ENCODE measurements at places on chromosomes 6 and 20.

GRCh38 chr20:9769954-9770353 is 68.9 kb downstream of the PAK5 start:
- no peak for DNase-seq

- no peak for DNase-seq
Observed at GRCh38 chr6:106300944-106301343, 24.6 kb downstream of the ATG5 start.

- no peak for DNase-seq
Observed at GRCh38 chr6:88472851-88473525, 306.8 kb upstream of the CNR1 start.

DNA sequence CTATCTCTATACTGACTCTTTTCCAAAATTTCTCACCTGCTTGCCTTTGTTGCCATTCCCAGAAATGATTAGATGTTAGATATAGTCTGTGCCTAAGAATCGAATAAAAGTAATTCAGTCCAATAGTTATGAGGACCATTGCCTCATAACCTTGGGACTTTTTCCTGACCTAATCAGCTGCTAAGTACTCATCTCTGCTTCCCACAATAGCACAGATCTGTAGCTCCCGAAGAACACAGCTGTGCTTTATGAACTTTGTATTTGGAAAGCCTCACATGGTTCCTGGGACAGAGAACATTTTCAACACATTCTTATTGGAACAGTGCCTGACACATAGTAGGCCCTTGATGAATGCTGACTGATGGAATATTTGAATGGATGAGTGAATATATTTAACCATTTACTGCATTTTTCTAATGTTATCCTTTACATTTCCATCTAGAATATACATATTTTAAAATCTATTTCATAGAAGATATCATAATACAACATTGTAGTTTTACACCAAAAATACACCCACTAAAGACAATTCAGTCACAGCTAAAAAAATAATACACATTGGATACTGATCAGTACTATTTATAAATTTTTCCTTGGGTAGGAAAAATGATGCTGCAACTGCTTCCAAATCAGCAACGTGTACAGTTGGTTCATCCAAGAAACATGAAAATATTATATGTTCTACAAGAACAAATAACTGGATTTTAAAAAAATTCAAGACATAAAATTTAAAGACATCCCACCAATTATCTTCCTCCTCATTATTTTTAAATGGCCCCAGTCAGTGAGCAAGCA is 53.9 kb downstream of the HS3ST5 start:
- DNase-seq, result no peak

DNA sequence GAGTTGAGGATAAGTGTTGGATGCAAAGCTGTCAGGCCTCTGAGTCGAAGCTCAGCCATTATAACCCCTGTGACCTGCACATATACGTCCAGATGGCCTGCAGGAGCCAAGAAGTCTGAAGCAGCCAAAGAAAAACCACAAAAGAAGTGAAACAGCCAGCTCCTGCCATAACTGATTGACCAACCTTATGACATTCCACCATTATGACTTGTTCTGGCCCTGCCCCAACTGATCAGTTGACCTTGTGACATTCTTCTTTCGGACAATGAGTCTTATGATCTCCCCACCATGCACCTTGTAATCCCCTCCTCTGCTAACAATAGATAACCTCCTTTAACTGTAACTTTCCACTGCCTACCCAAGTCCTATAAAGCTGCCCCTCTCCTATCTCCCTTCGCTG is 133.7 kb upstream of the AGPAT4 start:
- no peak for DNase-seq

DNA sequence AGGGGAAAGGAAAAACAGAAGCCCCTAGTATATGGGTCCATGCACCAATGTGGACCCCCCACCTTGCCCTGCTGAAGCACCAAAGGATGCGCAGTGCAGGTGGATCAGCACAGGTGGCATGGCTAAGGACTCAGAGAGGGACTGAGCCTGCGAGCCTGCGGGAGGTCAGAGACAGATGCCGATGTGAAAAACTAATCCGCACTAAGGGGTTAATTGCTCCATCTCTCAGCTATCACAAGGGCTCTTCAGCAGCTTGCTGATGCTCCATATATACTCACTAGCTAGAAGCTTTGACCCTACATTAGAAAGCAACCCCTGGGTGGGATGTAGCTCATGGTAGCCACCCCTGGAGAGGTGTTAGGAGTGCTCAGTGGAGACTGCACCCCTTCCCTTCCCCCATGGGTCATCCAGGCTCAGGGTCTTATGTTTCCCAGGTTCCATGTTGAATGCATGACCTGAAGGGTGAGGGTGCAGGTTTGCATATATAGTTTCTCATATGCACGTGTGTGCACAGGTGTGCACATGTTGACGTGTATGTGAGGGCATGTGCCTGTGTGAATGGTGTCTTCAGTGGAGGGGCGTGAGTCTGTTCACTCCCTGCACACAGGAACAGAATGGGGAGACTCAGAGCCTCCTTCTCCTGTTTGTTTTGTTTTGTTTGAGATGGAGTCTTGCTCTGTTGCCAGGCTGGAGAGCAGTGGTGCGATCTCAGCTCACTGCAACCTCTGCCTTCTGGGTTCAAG is 13.4 kb upstream of the IP6K3 start:
- no peak for DNase-seq

GRCh38 chr20:17728074-17728473 is 28.3 kb downstream of the BANF2 start:
- DNase-seq, result no peak

DNA sequence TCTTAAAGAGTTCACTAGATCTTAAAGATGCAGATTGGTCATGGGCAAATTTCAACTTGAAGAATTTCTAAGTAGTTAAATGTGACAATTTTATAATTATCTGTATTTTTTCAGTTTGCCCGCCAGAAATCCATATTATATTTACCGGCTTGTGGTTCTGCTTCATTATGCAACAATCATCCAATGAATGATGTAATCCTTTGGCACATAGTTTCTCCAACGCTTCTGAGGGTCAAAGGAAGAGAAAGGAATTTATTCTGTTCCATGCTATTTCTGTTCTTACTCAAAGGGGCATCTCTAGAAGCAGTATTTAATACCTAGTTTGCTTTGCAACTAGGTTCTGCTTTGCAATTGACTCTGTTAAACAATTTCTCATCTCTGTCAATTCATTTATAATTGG is 359.3 kb upstream of the PLCB4 start:
- no peak for DNase-seq

- DNase-seq, result no peak
Observed at GRCh38 chr6:163054641-163055040, 326.9 kb downstream of the PACRG start.

GRCh38 chr6:75280131-75280855 is 4.3 kb downstream of the TMEM30A start:
- no peak for DNase-seq

DNA sequence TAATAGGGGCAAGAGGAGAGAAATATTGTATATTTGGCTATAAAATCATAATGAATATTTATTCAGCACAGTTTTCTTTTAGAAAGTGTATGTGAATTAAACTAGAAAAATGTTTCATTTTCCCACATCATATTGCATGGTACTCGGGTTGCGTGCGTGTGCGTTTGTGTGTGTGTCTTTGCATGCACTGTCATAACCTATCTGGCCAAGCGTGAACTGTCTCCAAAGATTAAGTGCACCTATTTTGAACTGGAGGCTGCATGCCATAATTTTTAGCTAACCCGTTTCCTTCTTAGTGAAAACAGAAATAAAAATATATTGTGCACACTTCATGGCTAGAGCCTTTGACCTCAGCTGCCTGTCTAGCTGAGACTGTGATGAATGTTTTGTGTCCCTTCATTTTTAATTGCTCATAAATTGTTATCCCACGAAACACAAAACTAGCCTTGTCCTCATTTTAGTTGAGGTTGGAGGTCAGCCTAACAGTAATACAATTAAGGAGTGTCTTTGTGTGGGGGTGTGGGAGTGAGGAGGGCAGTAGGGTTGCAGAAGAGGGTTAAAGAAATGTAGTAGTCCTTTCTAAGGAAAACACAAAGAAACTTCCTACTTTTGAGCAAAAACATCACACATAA is 336.1 kb upstream of the POU3F2 start:
- DNase-seq, result no peak

DNA sequence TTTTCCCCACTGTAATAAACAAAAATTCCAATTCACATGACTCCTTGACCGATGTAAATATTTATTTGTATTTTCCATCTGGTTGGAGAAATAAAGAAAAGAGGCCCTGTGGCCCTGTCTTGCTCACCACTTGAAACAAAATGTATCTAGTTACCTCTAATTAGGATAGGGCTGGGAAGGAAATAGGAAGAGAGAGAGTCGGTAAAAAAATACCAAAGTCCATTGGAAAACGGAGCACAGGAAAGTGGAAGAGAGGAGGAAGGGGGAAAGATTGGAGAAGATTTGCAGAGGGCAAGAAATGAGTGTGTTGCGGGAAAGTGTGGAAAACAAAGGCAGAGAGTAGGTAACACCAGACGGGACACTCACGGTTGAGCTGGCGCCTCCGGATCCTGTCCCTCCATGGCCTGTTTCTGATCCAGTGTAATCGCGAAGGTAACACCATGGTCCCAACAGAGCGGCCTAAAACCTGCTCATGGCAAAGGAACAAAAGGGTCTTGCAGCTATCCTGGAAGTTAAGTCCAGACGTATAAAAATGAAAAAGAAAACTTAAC is 105.8 kb upstream of the RIPOR2 start:
- no peak for DNase-seq

DNA sequence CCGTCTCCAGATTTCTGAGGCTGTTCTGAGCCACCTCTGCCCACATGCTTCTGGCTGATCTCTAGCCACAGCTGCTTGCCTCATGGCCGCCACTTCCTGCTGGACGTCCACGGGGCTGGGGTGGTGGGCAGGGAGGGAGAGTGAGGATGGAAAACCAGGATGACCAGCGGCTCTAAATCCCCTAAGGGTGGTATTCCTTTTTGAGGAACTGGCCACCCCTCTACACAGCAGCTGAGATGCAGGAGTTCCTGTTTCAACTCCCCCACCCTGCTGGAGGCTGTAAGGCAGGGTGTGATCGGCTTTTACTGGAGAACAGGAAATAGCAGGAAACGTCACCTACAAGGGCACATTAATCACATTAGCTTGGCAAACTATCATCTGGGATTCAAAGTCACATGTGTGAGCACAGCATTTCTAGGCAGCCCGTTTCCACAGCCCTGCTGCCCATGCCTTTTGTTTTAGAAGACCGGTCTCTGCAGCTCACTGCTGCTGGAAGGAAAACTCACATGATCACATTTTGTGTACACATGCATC is 181.6 kb upstream of the ECI2 start:
- no peak for DNase-seq

GRCh38 chr20:24768713-24769601 is 180.1 kb upstream of the CST7 start:
- no peak for DNase-seq

DNA sequence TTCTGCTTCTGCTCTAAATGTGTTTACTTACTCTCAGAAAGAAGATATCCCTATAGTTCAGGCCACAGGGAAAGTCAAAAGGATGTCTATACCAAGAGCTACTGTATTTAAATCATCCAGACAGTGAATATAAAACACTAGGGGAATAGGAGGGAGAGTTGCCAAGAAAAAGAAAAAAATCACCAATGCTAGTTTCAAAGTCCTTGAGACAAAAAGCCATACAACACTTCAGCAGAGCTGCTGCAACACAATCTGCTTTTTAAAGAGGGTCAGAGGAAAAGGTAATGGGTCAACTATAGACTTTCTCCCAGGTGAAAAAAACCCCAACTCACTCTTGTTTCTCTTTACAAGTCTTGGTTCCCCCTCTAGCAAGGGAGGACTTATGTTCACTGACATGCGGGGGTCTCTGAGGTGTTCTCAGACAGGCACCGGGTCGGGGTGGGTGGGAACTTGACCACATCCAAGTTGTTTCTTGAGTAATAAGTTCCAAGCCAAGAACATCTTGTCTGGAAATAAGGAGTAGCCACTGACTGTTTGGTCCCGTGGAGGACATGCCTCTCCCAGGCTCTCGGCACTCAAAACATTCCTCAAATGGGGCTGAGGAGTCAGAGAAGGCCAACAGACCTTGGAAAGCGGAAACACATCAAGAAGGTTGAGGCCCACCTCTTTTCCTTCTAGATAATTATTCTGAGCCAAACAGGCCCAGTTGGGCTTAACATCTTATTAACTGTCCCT is 47.7 kb downstream of the GJA10 start:
- DNase-seq, result no peak

GRCh38 chr20:11200423-11200822 is 526.6 kb upstream of the JAG1 start:
- DNase-seq, result no peak

DNA sequence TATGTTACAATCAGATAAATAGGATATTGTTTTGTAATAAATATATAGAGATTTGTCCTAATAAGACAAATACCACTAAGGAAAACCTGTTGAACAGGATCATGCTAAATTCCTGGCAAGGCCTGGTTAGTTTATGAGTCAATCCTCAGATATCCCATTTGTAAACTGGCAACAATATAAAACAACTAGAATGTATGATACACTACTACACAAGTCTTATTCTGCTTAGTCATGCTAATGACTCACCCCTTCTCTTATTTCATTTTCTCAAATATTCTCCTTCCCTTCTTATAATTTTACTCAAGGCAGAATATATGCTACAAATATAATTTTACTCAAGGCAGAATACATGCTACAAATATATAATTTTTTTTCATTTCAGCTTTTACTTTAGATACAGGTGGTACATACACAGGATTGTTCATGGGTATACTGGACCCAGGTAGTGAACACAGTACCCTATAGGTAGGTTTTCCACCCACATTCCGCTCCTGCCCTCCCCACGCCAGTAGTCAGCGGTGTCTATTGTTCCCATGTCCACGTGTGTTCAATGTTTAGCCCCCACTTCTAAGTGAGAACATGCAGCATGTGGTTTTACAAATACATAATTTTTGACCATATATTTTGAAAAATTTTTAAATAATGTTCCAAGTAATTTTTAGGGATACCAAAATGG is 6.3 kb downstream of the OSER1 start:
- DNase-seq, result no peak

DNA sequence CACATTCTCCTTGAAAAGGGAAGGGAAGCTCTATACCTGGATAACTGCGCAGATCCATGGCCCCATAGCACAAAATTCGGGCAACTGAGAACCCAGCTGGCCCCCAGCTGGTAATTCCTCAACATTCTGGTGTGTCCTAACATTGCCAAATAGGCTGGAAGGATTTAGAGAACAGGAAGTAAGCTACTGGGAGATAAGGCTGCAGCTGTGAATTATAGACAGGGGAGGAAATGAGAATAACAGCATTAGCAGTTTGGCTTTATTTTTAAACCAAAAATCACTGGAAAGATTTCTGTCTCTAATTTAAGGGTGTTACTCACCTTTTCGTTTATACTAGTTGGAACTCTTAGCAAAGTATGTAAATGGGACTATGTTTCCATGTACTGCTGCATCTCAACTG is 97.2 kb downstream of the TULP4 start:
- no peak for DNase-seq

GRCh38 chr6:161169696-161170095 is 104.2 kb downstream of the AGPAT4 start:
- no peak for DNase-seq

DNA sequence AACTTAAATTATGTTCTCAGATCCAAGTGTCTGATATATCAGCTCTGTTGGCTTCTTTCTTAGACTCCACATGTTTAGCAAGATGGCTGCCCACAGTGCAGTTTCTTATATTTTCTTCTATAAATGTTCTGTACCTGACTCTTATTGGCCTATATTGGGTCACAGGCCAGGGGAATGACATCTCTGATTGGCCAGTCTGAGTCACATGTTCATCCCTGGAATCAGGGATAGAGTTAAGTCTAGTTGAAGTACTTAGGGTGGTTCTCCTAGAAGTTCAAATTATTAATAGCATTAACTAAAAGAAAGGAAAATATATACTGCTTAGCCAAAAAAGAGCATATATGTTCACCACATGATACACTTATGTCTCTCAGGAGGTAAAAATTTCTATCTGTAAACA is 105.3 kb upstream of the SLC22A16 start:
- no peak for DNase-seq

- DNase-seq, result no peak
Observed at GRCh38 chr6:84728602-84729001, 35.8 kb downstream of the TBX18 start.

Data from stimulated activated CD8-positive, alpha-beta memory T cell treated with anti-CD3 and anti-CD28 coated beads, Interleukin-4, amount 100 ng/mL, for 4 hours (primary cell).